ENCODE measurements at places on chromosomes 3 and 15.
A peak's percentile ranks its signal among the peaks of the same experiment; 100 is the strongest.

DNA sequence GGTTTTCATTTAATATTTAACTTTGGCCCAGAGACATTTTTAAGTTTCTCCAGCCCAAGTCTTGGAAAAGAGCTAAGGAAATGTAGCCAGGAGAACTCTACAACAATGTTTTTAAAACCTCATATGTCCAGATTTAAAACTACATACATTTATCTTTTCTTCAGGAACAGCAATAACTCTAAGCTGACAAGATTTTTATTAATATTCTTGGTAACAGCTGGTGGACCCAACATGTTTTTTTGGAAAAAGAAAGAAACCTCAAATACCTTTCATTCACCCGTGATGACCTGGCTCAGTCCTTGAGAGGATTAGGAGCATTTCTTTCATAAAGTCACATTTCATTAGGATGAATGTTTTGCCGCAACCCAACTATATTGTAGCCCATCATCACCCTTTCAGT is 50.4 kb upstream of the CMSS1 start:
- no peak for DNase-seq

DNA sequence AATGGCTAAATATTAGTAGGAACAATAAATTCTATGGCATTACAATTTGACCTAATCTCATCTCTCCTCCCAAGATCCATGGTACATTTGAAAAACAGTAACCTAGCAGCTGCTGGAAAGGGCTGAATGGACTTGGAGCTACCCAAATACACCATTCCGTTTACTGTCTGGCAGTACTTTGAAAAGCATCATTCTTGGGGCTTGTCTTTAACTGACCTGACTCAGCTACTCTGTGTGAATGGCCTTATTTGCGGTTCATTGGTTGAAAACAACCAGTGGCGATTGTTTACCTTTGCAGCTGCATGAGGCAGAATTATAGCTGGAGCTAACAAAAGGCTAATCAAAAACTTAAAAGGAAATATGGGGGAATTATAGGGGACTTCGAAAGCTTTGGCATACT is 311.2 kb upstream of the MCTP2 start:
- no peak for DNase-seq

- DNase-seq: no peak
Observed at GRCh38 chr3:141279077-141279967, 47.7 kb downstream of the PXYLP1 start.

- no peak for DNase-seq
Observed at GRCh38 chr3:194283221-194284006, 67.7 kb downstream of the CPN2 start.

GRCh38 chr3:59106085-59106648 is 56.3 kb upstream of the CFAP20DC start:
- DNase-seq: no peak

DNA sequence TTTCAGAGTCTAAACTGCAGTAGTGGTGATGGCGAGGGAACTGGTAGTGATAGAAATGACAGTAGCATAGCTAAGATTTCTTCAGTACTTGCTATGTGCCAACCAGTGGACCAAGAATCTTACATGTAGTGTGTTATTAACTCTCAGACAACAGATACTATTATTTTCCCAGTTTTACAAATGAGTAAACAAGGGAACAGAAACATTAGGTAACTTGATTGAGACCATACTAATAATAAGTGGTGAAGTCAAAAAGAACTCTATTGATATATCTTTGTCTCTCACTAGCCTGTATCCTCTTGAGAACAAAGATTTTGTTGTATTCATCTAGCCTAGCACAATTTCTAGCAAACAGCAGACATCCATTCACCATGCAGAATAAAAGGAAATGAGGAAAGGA is 250.1 kb downstream of the ZBTB20 start:
- no peak for DNase-seq

GRCh38 chr15:68643216-68643830 is 64.5 kb downstream of the CORO2B start:
- no peak for DNase-seq

DNA sequence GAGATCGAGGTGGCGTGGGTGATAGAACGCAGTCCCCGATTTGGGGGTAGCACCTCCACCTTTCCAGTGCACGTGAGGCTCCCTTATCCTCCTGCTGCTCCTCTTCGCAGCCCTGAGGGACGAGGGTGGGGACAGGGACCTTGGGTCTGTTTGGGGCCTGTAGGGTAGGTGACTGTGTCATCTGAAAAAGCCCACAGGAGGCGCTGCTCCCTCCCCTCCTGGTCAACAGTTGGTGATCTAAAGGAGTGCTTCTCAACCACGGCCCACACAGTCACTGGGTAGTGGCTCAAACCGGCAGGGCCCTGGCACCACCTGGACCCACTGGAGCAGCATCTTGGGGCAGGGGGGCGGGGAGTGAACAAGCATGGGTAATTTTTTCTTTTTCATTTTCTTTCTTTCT is 7.1 kb downstream of the LRRK1 start:
- DNase-seq: no peak

- no peak for DNase-seq
Observed at GRCh38 chr15:47548231-47548630, 169.1 kb upstream of the SEMA6D start.

- DNase-seq: no peak
Observed at GRCh38 chr3:124059580-124059979, 67.7 kb upstream of the ROPN1 start.

- no peak for DNase-seq
Observed at GRCh38 chr3:101791778-101792177, 12.8 kb downstream of the NXPE3 start.

DNA sequence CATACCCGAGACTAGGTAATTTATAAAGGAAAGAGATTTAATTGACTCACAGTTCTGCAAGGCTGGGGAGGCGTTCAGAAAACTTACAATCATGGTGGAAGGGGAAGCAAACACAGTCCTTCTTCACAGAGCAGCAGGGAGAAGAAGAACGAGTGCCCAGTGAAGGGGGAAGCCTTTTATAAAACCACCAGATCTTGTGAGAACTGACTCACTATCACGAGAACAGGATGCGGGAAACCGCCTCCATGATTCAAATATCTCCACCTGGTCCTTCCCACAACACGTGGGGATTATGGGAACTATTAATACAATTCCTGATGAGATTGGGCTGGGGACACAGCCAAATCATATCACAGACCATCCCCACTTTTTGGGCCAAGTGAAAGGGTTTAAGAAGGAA is 58.8 kb upstream of the CTXND1 start:
- DNase-seq: no peak

GRCh38 chr3:1350885-1351284 is 258.1 kb downstream of the CNTN6 start:
- DNase-seq: no peak

DNA sequence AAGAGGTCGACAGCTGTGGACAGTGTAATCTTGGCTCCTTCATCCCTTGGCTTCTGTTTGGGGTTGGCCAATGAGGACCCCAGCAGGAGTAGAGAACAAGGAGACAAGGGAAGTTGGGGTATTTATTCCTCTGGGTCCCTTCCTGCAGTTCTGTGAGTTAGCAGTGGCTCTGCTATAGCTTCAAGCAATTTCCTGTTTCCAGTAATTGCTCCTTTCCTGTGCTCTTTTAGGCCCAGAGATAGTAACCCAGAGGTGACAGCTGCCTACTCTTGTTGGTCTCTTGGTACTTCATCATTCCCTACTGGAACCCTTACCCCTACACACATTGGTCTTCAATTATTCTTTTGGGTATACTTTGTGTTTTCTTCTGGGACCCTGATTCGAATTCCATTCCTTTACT is 92.9 kb downstream of the NR1D2 start:
- no peak for DNase-seq

GRCh38 chr15:99970891-99971430 is 237.7 kb upstream of the LYSMD4 start:
- DNase-seq: no peak

DNA sequence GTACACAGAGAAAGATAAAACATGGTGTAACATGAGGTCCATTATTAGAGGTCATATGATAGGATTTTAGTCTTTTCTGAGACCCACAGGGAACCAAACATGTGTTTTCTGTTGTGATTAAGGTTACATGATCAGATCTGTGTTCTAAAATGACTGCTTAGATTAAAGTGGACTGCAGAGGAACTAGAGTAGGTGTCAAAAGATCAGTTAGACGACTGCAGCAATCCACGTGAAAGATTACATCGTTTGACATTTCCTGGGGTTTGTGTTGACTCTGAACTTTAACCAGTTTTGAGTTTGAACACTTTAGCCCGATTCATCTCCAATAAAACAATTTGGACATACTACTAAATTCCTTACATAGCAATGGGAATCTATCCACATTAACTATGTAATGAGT is 5.1 kb downstream of the MIX23 start:
- no peak for DNase-seq

DNA sequence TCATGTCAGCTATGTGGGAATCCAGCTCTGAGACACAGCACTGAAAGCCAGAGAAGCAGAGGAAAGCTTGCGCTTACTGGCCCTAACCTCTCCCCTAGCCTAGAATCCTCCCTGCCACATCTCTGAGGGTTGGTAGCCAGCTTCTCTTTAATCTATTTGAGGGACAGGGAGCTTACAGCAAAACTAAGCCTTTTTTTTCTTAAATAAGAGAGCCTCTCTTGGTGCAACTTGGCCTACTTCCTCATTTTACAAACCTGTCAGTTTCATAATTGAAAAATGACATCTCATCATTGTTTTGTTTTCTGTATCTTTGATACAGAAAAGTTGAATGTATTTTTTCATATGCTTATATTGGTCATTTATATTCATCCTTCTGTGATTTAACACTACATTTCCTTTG is 193.9 kb downstream of the ZNF621 start:
- DNase-seq: no peak

DNA sequence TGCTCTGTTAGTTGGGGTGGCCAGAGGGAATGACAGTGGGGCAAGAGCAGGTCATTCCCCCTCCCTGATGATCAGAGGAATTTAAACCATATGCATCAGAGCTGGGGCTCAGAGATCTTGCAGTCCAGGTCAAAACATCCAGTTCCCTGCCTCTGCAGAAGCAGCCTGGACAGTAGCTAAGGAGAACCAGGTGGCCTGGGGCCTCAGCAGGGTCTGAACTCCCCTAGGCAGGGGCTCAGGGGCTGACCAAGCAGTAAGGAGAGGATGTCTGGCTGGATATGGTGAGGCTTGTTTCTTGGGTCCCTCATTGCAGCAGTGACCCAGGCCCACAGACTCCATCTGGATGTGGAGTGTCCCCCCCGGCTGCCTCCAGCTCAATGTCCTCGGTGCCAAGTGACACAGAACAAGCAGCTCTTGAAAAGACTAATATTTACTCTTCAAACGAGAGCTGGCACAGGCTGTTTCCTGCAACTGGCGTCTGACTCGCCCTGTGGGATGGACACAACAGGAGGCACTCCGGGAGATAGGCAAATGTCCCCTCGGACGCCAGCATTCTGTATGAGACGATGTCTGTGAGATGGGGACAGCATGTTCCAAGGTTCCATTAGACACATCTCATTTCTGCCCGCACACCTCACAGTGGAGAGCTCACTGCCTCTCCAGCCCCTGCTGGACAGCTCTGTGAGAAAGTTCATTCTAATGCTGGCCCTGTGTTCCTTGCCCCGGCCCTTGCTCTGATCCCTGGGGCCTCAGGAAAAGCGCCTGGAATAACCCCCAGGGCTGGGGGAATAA is 37.1 kb downstream of the SEC22C start:
- DNase-seq: peak; percentile 67

GRCh38 chr3:13073326-13074005 is at the start of gene IQSEC1:
IQSEC1 (minus strand) TSS chr3:13073429; CDS start chr3:13073014, 415 bp downstream.
- peak; percentile 51 for DNase-seq

DNA sequence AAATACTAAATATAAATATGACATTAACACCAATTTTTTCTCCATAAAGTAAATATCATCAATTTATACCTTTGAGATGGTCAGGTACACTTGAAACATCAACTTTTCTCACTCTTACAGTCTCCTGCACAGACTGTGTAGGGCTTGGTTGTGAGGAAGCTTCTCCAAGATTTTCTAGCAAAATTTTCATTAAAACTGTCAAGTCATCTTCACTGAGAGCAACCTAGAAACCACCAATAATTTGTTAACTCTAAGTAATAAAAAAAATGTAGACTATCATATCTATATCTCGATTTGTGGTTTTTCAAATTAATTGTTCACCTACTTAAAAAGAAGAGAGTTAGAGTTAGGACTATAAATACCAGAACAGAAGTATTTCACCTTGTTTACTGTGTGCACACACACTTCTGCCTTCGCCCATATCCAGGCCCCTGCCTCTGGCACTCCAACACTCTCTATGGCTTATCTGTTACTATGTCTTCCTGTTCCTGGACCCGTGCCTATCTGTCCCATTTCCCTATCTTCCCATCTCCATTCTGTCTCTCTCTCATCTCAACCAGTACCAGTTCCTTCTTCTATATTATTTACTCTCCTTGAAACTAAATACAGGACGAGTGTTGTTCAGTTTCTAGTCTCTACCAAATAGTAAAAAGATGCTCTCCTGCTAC is 123.6 kb downstream of the VPS13C start:
- DNase-seq: no peak

DNA sequence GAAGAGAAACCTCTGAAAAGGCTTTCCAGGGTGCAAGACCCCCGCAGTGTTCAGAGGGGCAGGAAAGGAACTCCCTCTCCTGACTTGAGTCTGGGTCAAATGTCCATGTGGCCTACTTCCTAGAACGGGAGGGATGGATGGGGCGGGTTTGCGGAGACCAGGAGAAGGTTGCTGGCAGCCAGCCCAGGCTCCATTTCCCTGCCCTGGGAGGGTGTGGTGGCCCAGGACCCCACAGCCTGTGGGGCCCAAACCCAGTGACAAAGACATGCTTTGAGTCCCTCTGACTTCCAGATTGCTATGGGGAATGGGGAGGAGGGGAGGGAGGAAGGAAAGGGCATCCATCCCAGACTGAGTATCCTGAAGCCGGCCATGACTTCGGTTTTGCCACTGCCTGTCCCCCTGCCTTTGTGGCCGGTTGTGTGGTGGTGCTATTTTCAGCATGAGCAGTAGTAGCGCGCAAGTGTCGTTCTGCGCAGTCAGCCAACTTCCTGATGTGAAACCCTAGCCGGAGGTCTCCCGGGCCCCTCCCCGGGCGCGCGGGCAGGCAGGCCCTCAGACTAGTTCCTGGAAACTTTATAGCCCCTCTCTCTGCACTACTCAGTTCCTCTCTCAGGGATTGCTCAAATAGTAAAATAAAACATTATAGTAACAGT is 24.4 kb downstream of the MAGEF1 start:
- peak; percentile 56 for DNase-seq

GRCh38 chr3:120196333-120196732 is 88.7 kb downstream of the GPR156 start:
- no peak for DNase-seq

DNA sequence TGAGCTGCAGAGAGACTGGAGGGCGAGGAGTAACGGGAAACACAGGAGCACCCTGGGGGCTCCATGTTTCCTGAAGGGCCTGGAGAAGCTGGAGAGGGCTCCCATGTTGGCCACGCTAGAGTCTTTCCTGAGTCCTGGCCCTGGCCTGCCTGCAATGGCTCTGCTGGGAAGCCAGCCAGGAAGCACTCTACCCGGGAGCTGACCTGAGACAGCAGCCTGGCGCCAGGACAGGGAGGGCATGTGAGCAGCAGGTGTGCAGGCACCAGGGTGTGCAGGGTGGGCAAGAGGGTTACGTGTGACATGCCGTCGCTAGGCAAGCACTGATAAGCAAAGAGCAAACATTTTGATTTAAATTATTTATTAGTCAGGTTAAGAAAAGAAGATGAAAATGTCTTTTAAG is 301.4 kb downstream of the OCA2 start:
- DNase-seq: no peak
